ENCODE measurements at places on chromosomes 12 and 14. TPM values are rescaled to one million over a fixed set of nuclear protein-coding genes. Genes with fewer than 3 reads are reported as not detected.

Gene NCOR2
- total RNA-seq = 25.7 TPM

Gene B4GALNT3
- not detected for total RNA-seq

Gene KCNK10
- not detected for total RNA-seq

Gene SSPN
- 0.34 TPM for total RNA-seq

Gene OTX2
- total RNA-seq = not detected

Gene PXN
- 69.8 TPM for total RNA-seq

Gene PTCSC3
- not detected for total RNA-seq

Gene KCNJ8
- total RNA-seq = 0.17 TPM

Gene CMKLR1
- 0.19 TPM for total RNA-seq

Gene KRT2
- not detected for total RNA-seq

Gene IL31
- not detected for total RNA-seq

Gene CD69
- total RNA-seq = 0.23 TPM

Gene FOXG1
- not detected for total RNA-seq

Gene ZFYVE1
- total RNA-seq = 22.4 TPM

Gene HOXC6
- 0.05 TPM for total RNA-seq

Gene NOXRED1
- not detected for total RNA-seq

Gene BTBD7
- 31.3 TPM for total RNA-seq

Gene TULP3
- 24.0 TPM for total RNA-seq

Gene CPSF6
- 21.9 TPM for total RNA-seq

Gene PIANP
- total RNA-seq = not detected

Gene CCDC38
- total RNA-seq = not detected

Gene EMP1
- 318 TPM for total RNA-seq

Gene PLBD1
- 0.34 TPM for total RNA-seq

Gene ADCY6
- 43.3 TPM for total RNA-seq

Gene TBX5
- total RNA-seq = not detected

Gene SLCO1A2
- not detected for total RNA-seq

Gene LBHD2
- not detected for total RNA-seq

Gene LTBR
- 74.0 TPM for total RNA-seq
